ENCODE measurements at places on chromosomes 3 and 15. TPM values are rescaled to one million over a fixed set of nuclear protein-coding genes. Genes with fewer than 3 reads are reported as not detected.

LACTB gene
- 39.7 TPM for polyA plus RNA-seq

ZMYND10 gene
- polyA plus RNA-seq, result 0.90 TPM

TMEM108 gene
- polyA plus RNA-seq, result not detected

TRA2B gene
- polyA plus RNA-seq, result 111 TPM

SH2D7 gene
- polyA plus RNA-seq, result not detected

CYP1A2 gene
- polyA plus RNA-seq, result not detected

MCF2L2 gene
- not detected for polyA plus RNA-seq

CD96 gene
- polyA plus RNA-seq, result not detected

MED12L gene
- polyA plus RNA-seq, result 0.51 TPM

RASL12 gene
- polyA plus RNA-seq, result not detected

IL17RB gene
- polyA plus RNA-seq, result 0.79 TPM

LCTL gene
- polyA plus RNA-seq, result 0.28 TPM

SNX22 gene
- 0.94 TPM for polyA plus RNA-seq

OPA1 gene
- 29.0 TPM for polyA plus RNA-seq

ZCWPW2 gene
- polyA plus RNA-seq, result 2.1 TPM

SOX2 gene
- not detected for polyA plus RNA-seq

FURIN gene
- polyA plus RNA-seq, result 13.0 TPM

SLC6A11 gene
- polyA plus RNA-seq, result not detected

SLC27A2 gene
- not detected for polyA plus RNA-seq

PLXNA1 gene
- 12.4 TPM for polyA plus RNA-seq

MNS1 gene
- 3.6 TPM for polyA plus RNA-seq

NR1I2 gene
- polyA plus RNA-seq, result not detected

CELSR3 gene
- polyA plus RNA-seq, result 0.40 TPM

SCN11A gene
- polyA plus RNA-seq, result not detected

IMPG2 gene
- polyA plus RNA-seq, result not detected

GOLGA6L2 gene
- polyA plus RNA-seq, result not detected

PXYLP1 gene
- 18.7 TPM for polyA plus RNA-seq

GUCA1C gene
- not detected for polyA plus RNA-seq

SLC28A2 gene
- not detected for polyA plus RNA-seq

NUSAP1 gene
- polyA plus RNA-seq, result 47.1 TPM

MITF gene
- 2.0 TPM for polyA plus RNA-seq

MUC20 gene
- not detected for polyA plus RNA-seq

SLC9C1 gene
- polyA plus RNA-seq, result not detected

CCR9 gene
- not detected for polyA plus RNA-seq

MASP1 gene
- polyA plus RNA-seq, result 37.3 TPM

ANAPC13 gene
- polyA plus RNA-seq, result 201 TPM

LRRIQ4 gene
- not detected for polyA plus RNA-seq

UACA gene
- 128 TPM for polyA plus RNA-seq

GABRR3 gene
- not detected for polyA plus RNA-seq

CLRN1 gene
- polyA plus RNA-seq, result not detected

RTP3 gene
- polyA plus RNA-seq, result not detected

NRG4 gene
- not detected for polyA plus RNA-seq

NPTN gene
- 136 TPM for polyA plus RNA-seq

LSAMP gene
- polyA plus RNA-seq, result 9.3 TPM

SAMMSON gene
- not detected for polyA plus RNA-seq

MB21D2 gene
- polyA plus RNA-seq, result 10.9 TPM

Measured in GM23248 (cell line).